ENCODE measurements at places on chromosomes 7 and 10.

GRCh38 chr7:55140221-55140940 is 121.6 kb downstream of the EGFR start:
- DNase-seq, result no peak

GRCh38 chr10:75875740-75876139 is 444.3 kb downstream of the LRMDA start:
- no peak for DNase-seq

GRCh38 chr7:1086588-1087464 is 1.1 kb upstream of the GPER1 start:
- no peak for DNase-seq

- no peak for DNase-seq
These were observed 167.7 kb upstream of the PLXNA4 start for GRCh38 chr7:132743974-132744373.

DNA sequence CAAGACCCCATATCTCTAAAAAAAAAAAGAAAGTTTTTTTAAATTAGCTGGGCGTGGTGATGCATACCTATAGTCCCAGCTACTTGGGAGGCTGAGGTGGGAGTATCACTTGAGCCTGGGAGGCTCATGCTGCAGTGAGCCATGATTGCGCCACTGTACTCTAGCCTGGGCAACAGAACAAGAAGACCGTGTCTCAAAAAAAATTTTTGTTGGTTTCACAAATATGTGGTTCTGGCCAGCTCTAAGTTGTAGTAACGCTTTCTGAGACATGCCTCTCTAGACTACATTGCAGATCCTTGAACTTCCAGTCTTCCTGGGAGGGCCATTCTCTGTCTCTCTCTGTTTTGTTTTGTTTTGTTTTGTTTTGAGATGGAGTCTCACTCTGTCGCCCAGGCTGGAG is 24.6 kb upstream of the RHBDD2 start:
- no peak for DNase-seq

GRCh38 chr7:26376175-26376917 is 84.7 kb downstream of the SNX10 start:
- peak; percentile 61 for DNase-seq

DNA sequence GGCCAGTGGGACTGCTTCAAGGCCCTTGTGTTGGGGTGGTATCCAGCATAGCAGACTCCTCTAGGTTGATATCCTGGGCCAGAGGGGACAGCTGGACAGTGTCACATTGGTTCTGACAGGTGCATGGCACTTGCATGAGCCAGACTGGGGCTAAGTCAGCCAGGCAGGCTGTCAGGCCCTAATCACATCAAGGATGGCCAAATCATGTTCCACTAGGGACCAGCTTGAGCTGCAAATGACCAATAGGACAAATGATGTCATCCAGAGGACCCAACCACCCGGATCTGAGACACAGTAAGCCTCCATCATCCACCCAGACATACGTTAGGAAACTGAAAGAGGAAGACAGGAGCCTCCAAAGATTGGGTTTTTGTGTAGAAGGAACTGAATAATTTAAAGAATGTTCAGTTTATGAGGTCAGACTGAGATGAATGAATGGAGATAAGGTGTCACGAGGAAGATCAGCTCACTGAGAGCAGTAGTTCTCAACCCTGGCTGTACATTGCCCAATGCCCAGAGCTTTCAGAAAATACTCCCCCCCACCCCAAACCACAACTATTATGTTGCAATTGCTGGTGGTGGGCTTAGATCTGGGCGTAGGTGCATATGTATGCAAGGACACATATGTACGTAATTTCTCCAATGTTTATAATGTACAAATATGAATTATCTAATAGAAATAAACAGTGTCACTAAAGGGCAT is 75.2 kb upstream of the INHBA start:
- no peak for DNase-seq

DNA sequence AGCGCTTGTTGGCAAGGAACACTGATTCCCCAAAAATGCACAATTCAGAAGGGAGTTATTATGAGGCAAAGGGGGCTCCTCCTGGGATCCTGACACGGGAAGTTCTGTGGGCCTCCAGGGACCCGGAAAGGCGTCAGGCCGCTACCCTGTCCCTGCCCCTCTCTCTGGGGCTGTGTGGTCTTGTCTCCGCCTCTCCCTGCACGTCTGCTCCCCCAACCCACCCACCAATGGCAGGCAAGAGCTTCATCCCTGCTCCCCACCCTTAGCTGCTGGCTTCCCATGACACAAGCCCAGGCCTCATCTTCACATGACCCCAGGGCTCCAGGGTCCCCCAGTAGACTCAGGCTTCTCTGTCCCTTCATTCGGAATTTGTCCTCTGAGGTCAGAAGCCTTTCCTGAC is 31.0 kb upstream of the ADRB1 start:
- DNase-seq, result no peak

DNA sequence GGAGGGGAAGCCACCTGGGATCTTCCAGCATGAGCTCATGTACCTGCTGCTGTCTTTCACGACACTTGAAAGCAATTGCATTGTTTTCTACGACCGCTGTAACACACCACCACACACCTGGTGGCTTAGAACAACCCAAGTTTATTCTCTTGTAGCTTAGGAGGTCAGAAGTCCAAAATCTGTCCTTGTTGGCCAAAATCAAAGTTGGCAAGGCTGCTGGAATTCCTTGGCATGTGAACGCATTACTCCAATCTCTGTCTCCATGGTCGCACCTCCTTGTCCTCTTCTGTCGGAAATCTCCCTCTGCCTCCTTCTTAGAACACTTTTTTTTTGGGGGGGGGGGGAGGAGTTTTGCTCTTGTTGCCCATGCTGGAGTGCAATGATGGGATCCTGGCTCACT is 305.7 kb downstream of the BAMBI start:
- no peak for DNase-seq

DNA sequence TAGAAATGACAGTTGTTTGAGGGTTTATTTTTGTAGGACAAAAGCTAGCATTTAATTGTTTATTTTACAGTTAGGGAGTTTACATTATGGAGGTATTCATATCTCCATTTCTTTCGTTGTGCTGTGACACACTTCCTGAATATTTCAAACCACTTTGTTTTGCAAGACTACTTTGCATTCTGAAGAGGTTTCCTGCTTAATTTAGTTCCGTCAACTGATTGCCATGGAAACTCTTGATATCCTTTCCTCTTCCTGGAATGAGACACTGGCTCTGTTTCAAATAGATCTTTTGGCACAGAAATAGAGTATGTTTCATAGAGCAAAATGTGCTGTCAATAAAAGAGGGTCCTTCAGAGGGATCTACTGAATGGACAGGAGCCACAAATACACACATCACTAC is 159.5 kb upstream of the AGR3 start:
- peak; percentile 40 for DNase-seq

GRCh38 chr7:117008886-117009531 is 55.7 kb downstream of the ST7 start:
- no peak for DNase-seq

GRCh38 chr10:18155321-18155720 is 15.1 kb downstream of the CACNB2 start:
- DNase-seq, result no peak

Data from NCI-H446 treated with DMSO at 0.1 percent for 48 hours (cell line).